ENCODE measurements at places on chromosomes 6 and 20.

- no peak for DNase-seq
These were observed 233.6 kb downstream of the TPBG start for GRCh38 chr6:82597201-82597600.

GRCh38 chr6:56022678-56023077 lies 147.3 kb upstream of the BMP5 start:
- no peak for DNase-seq

GRCh38 chr20:3161316-3162079 lies 1.8 kb upstream of the FASTKD5 start:
- no peak for DNase-seq

DNA sequence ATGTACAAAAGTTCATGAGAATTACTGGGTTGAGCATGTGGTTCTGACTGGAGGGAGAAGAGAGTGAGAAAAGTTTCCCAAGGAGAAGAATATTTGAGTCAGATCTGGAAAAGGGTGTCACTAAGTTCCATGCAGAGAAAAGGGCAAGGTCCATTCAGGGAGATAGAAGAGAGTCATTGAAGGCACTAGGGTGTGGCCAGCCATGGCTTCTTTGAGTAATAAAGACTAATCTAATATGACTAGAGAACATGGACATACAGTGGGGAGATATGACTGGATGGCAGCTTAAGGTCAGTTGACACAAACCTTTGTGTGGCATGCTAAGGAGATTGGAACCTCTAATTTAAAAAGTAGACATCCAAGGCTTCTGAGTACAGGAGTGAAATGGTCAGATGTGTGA lies 10.7 kb upstream of the SLC17A4 start:
- DNase-seq, result no peak

- no peak for DNase-seq
These were observed 38.7 kb upstream of the THEMIS start for GRCh38 chr6:127939442-127940066.

- DNase-seq, result peak; percentile 8
These were observed 57.8 kb downstream of the SLC2A10 start for GRCh38 chr20:46767127-46767761.

DNA sequence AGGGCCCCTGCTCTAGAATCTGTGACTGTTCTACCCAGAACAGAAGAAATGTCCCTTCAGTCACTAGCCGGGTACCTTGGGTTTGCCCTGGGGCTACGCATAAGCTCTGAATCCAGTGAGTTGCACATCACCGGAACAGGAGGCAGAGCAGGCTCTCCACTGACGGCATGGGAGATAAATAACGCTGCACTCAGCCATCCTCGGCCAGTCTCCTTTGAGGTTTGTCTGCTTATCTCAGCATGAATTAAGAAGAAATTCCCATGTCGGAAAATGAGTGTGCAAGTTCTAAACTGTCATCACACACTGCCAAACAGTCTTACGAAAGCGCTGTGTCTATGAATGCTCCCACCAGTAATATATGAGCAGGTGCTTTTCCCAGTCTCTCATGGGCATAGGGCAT lies 90.8 kb downstream of the FAM50B start:
- DNase-seq, result no peak

DNA sequence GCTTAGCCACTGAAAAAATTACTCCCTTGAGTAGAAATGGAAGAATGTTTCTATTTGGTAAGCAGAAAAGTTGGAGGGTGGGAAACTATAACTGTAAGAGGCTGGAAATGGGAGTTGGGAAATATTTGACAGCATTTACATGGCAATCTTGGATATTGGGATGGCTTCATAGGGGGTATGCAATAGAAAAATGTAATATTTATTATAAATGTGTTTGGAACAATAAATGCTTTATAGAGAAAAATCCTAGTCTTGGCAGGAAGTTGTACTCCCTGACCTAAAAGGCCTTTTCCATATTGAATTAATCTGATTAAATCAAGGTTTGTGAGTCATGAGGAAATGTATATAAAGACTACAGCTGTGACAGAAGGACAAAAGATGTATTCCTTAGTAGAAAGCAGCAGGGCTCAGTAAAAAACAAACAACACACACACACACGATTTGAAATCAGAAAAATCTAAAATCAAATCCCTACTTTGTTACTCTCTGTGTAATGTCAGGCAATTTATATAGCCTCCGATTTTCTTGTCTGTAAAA lies 272.3 kb downstream of the CD109 start:
- DNase-seq, result no peak

DNA sequence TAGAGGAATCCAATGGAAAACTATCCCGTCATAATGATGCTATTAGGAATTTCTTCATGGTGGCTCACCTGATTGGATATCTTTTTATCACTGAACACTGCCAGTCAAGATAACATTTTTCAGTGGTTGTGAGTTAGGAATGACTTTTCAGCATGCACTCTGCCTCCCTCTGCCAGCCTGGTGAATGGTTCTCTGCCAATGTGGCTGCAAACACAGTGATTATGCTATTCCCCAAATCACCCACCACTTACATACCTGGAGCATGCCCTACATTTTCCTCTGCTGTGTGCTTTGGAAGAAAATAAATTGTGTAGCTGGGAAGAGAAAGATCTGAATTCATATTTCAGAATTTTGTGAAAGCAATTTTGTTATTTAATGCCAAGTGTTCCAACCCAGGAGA lies 102.6 kb upstream of the LAMP5 start:
- DNase-seq, result no peak

DNA sequence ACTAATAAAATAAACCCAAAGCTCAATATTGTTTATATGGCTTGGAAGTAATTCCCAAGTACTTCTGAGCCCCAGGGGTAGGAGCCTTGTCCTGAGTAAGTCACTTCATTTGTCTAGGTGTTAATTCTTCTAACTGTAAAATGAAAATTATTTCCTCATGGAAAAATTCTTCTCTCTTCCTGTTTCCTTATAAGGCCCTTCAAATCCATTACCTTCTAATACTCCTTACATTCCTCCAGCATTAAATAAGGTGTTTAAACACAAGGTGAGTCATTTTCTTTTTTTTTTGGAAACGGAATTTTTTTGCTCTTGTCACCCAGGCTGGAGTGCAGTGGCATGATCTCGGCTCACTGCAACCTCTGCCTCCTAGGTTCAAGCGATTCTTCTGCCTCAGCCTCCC lies 41.9 kb downstream of the PRR18 start:
- no peak for DNase-seq

DNA sequence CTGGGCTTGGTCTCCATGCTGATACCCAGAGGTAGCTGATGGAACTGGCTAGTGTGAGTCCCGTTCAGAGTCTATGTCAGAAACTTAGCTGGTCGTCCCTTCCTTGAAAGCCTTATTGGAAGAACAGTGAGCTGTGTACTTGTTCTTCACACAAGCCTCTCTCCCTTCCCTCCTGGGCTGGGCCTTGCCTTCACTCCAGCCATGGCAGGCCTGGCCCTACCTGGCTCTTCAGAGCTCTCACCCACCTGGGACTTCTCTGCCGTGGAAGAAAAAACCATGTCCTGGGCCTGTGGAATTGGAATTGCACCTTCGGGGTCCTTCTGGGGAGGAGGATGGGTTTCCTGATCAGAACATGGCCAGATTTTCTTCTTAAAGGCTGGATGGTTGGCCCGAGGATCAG lies 20.3 kb upstream of the ZNF831 start:
- no peak for DNase-seq

DNA sequence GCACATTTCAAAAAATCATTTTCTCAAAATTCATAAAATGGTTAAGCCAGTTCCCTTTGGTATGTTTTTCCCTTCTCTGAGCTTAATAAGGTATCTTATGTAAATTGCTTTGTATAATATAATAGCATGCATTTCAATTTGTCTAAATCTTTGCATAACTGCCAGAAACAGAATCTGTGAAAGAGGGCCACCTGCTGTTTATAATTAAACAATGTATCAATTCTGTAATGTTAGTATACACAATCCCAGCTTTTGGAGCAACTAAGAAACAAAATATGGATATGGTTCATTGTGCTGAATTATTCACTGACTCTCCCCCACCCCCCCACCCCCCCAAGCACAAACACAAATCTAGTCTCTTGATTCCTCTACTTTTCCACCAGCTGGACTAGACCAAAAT lies 54.8 kb downstream of the GPX5 start:
- no peak for DNase-seq

DNA sequence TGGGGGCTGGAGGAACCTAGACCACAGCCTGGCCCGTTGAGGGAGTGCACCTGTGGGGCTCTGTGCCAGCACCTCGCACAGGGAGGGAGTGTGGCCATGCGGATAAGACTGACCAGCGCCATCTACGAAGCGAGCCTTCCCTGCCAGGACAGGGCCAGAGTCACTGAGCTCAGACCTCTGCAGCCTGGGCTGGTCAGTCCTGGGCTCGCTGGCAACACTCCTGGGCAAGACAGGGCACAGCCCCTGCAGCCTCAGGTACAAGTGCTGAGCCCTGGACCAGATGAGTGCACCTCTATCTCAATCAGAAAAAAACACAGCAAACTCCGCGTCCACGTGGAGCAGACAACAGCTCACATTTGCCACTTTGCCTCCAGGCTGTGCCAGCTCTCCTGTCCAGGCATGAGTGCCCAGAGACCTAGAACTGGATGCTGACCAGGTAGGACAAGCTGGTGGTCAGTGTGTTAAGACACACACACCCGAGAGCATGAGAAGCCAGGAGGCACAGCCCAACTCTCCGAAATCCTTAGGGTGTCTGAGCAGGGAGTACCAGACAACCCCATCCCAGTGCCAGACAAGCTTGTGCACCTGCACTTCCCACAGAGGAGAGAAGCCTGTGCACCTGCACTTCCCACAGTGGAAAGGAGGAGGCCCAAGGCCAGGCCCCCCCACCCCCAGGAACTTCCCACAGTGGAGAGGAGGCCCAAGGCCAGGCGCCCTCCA lies 4.9 kb downstream of the ARFRP1 start:
- DNase-seq, result peak; percentile 3

GRCh38 chr6:116450185-116450710 lies 10.9 kb upstream of the CALHM6 start:
- DNase-seq, result no peak

DNA sequence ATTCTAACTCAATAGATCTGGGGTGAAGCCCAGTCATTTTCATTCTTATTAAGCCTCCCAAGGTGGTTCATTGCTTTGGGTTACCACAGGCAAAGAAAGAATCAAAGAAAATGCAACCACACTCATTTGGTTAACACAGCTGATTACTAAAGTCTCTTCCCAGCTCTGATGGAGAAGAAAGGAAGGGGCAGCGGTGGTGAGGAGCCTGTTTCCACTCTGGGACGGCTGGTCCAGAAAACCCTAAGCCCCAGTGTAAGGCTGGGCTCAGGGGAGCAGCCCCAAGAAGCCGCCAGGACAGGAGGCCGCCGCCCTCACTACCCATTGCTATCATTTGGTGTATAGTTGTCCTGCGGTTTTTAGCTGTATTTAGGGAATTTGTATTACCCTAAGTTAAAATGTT lies 226.9 kb downstream of the CD83 start:
- no peak for DNase-seq

DNA sequence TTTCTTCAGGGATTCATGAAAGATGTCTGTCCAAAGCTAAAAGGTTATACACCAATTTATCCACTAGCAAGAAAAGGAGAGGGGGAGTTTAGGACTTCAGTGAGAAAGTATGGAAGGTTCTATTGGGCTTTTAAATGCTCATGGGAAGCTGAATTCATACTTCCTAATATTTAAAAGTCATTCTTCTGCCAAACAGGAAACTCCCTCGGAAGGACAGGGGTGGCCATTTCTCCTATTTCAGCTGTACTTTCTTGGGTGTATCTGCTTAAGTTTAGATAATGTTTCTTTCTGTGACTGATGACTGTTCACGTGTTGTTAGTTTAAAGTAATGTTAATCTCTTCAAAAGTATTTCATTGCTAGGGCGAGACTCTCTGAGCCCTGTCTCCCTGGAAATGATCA lies 80.5 kb upstream of the IFNGR1 start:
- no peak for DNase-seq

DNA sequence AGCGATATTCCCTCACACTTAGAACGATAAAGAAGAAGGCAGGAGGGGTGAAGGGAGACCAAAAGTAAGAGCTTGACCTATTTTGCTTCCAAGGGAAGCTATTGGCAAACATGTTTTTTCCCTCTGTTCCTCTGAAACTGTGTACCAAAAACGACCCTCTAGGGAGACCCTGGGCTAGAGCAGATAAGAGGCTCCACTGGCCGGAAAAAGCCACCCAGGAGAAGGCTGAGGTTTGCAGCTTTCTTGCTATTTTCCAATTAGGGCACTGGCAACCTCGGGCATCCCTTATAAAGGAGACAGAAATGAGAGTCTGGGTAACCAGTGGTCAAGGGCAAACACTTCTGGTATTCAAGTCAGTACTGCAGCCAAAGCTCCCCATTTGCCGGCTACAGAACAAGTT lies 168.0 kb downstream of the KIF16B start:
- no peak for DNase-seq

DNA sequence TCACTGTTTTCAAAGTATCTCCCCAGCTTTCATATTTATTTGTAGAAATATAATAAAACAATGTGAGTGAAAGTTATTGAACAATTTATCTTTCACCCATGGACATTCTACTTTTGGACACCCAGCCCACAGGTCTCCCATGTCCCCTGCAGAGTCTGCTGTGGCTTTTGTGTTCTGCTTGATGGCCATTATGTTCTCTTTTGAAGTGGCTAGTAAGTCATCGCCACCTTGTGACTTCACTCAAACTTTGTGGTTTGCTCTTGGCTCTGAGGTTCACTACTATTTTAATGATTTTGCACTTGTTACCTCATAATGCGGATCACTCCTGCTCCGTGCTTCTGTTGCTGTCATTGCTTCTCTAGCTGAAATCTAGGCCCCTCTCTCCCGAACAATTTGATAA lies 10.2 kb upstream of the DEFB113 start:
- DNase-seq, result no peak

GRCh38 chr6:108720827-108721226 lies 127.4 kb upstream of the ARMC2 start:
- DNase-seq, result no peak

- no peak for DNase-seq
These were observed 1400.2 kb downstream of the GRIK2 start for GRCh38 chr6:102793752-102794151.

GRCh38 chr6:28867086-28867409 lies 56.7 kb downstream of the TRIM27 start:
- no peak for DNase-seq

DNA sequence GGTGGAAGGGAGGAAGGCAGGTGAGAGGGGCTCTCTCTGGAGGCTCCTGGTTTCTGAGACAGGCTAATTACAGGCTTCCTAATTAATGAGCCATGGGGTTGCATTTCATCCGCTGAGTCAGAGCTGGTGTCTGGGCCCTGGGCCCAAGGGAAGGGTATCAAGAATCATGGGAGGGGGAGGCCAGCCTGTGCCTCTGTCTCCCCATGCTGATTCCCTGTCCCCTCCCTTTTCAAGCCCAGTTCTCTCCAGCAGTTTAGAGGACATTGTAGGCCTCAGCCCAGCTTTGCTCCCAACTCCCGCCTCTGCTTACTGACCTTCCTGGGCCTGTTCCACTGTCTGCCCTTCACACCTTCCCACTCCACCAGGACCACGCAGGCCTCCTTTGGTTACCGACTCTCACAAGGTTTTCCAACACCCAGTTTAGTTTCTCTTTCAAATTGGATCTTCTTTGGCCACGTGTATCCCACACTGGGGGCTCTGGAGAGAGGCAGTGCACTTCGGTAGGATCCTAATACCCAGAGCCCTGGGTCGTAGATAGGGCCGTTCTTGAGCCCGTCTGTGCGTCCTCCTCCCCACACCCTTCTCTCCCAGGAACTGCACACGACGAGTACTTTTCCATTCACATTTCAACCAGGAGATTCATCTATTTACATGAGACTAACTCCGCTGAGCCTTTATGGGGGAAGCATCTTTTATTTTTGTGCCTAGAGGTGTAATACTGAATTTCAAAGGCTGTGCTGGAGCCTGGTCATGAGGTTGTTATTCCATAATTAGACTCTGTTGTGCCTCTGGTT lies 18.2 kb upstream of the AVP start:
- no peak for DNase-seq

Measured in activated gamma-delta T cell treated with Interleukin-2 at 50 U/mL for 16 hours (primary cell).